ENCODE measurements at places on chromosomes 3 and 15. TPM values are rescaled to one million over a fixed set of nuclear protein-coding genes. Genes with fewer than 3 reads are reported as not detected.

RFTN1 gene
- 5.4 TPM for total RNA-seq

HYAL1 gene
- total RNA-seq, result not detected

STAB1 gene
- total RNA-seq, result not detected

AP3S2 gene
- total RNA-seq, result 60.9 TPM

AMOTL2 gene
- 23.0 TPM for total RNA-seq

NANOGP8 gene
- not detected for total RNA-seq

ITIH1 gene
- total RNA-seq, result not detected

SV2B gene
- total RNA-seq, result 0.04 TPM

ATP13A5 gene
- total RNA-seq, result 0.04 TPM

RETNLB gene
- not detected for total RNA-seq

HMG20A gene
- total RNA-seq, result 28.8 TPM

DNAJC17 gene
- 50.4 TPM for total RNA-seq

SLC2A2 gene
- not detected for total RNA-seq

LACTB gene
- total RNA-seq, result 25.0 TPM

HRH1 gene
- 1.9 TPM for total RNA-seq

AGTR1 gene
- total RNA-seq, result 0.53 TPM

SPTBN5 gene
- total RNA-seq, result not detected

CLDN16 gene
- total RNA-seq, result 0.15 TPM

ACVR2B gene
- total RNA-seq, result 0.74 TPM

KBTBD8 gene
- total RNA-seq, result 2.9 TPM

MORC1 gene
- 0.04 TPM for total RNA-seq

CCR2 gene
- total RNA-seq, result not detected

CP gene
- total RNA-seq, result 2.6 TPM

SLC6A1 gene
- total RNA-seq, result not detected

U2SURP gene
- total RNA-seq, result 61.7 TPM

IDH3A gene
- 101 TPM for total RNA-seq

SLC24A1 gene
- 3.9 TPM for total RNA-seq

SLC38A3 gene
- not detected for total RNA-seq

PIGZ gene
- total RNA-seq, result 0.89 TPM

DMXL2 gene
- 10.0 TPM for total RNA-seq

NEK10 gene
- 1.8 TPM for total RNA-seq

PSTPIP1 gene
- 0.19 TPM for total RNA-seq

FBXL2 gene
- total RNA-seq, result 3.0 TPM
